ENCODE measurements at places on chromosomes 1 and 21.

DNA sequence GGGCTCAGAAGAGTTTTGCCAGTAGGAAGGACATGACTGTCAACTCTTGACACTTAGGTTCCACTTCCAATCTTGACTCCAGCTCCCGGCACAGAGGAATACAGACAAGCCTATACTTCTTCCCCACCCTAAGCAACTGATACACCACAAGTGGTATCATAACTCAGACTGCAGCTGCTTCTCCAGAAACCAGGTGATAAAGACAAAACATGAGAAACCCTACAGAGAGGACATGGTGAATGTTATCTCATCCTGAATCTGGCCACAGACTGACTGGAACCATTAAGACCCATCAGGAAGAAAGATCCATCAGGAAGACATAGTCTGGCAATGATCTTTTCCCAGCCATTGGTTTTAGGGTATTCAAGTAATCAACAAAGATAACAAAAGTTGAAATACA, 13.8 kb downstream of the PAXBP1 start:
- no peak for DNase-seq

- DNase-seq: no peak
Observed at GRCh38 chr21:25822981-25823380, 88.2 kb downstream of the GABPA start.

GRCh38 chr1:214281720-214282629, 1.0 kb downstream of the SMYD2 start:
- no peak for DNase-seq

DNA sequence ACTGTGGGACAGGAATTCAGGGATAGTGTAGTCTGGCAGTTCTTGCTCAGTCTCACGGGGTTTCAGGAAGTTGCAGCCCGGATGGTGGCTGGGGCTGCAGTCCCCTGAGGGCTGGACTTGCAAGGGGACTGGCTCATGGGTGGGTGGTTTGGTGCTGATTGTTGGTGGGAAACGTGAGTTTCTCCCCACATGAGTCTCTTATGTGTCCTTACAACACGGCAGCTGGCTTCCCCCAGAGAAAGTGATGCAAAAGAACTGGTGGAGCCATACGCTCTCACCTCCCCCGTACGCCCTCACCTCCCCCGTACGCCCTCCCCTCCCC, 64.9 kb downstream of the EVA1C start:
- DNase-seq: no peak

- no peak for DNase-seq
Observed at GRCh38 chr1:78359666-78360065, 131.1 kb upstream of the PTGFR start.

GRCh38 chr1:115182012-115182715, 92.9 kb upstream of the TSPAN2 start:
- DNase-seq: no peak

DNA sequence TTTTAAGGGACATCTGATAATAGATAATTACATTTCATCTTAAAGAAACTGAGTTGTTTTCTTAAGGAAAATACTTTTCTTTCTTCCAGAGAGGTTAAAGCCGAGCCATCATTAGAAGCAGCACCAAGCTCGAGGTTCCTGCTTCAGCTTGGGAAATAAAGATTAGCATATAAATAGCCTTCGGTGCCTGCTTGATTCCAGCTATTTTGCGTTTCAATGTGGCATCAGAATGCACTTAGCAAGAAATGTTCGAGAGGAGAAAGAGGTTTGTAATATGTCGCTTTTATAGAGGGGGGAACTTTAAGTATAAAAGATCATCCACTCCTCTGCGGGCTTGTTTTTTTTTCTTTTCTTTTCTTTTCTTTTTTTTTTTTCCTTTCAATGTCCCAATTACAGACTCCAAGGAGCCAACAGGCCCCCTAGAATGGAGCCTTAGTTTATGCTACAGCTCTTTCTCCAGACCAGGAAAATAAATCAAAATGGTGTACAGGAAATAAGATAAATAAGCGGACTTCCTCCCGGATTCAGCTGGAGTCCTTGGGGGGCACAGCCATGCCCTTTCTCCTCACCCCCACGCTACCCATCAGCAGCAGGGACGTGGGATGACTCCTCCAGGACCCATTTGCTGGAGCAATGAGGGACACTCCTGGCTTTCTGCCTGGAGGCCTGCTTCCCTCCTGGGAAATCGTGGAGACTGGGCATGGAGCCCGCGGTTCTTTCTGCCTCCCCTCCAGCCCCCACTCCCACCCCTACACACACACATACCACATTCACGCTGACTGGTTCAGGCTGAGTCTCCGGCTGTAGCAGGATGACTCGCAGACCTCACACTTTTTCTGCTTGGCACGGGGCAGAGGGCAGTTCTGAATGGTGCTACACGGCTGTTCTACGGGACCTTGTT, 131.6 kb downstream of the RRAGC start:
- no peak for DNase-seq

DNA sequence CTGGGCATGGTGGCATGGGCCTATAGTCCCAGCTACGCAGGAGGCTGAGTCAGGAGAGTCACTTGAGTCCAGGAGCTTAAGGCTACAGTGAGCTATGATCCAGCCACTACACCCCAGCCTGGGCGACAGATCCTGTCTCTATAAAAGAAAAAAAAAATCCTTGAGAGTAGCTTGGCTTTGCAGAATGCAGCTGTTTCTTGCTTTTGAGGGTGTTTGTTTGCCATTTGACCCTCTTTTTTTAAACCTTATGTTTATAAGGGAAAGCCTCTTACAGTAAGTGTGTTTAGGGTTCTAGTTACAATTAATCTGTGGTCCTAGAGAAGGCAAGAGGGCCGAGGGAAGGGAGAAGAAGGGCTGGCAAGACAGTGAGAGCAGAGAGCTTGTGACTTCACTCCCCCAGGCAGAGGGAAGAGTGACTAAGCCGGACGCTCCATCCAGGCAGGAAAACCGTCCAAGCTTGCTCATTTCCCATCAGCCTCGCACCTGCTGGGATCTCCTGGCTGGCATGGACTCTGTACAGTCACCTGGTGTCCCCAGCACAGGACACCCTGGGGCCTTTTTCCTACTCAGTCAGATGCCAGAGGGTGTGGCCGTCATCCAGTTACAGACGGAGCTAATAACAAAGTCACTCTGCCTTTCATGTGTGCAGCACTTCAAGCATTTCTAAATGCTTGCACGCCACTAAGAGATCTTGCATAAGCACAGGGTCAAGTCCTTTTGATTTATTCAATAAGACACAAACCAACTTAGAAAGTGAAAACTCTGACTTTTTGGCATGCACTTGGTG, 55.5 kb upstream of the PSEN2 start:
- no peak for DNase-seq

DNA sequence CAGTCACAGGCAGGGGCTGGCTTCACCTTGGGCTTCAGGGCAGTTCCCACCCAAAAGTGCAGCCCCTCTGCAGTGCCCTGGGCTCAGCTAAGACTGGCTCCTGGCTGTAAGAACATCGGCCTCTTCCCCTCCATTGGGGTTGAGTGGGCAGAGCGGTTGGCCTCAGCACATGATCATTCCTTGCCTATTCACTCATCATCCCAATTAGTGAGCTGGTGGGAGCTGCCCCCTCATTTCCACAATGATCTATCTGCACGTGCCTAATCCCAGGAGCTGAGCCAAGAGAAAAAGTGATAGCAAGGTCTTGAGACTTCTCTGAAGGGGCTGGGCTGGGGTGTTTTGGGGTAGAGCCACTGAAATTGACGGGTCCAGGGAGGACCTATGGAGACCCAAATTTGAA, 133.6 kb downstream of the SYF2 start:
- DNase-seq: no peak

- no peak for DNase-seq
Observed at GRCh38 chr21:32108566-32108965, 170.3 kb downstream of the MIS18A start.

- DNase-seq: no peak
Observed at GRCh38 chr1:154466921-154467417, 35.0 kb upstream of the TDRD10 start.

GRCh38 chr21:45071874-45072737, 2.3 kb upstream of the ADARB1 start:
- no peak for DNase-seq

GRCh38 chr1:71857862-71858261, 424.5 kb downstream of the NEGR1 start:
- no peak for DNase-seq

DNA sequence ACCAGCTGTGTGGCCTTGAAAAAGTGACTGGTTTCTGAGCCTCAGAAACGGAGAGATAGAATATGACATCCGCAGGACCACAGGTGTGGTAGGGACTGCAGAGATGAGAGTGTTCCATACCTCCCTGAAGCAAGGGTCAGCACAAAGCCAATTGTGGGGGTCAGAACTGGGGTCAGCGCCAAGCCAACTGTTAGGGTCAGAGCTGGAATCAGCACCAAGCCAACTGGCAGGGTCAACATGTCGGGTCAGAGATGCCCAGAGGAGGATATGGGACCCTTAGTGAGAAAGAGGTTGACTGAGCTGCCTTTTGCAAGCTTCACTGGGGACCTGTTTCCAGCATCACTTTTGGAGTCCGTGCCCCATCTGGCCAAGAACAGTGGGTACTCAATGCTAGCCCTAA, 93.9 kb downstream of the MATN1 start:
- DNase-seq: no peak

DNA sequence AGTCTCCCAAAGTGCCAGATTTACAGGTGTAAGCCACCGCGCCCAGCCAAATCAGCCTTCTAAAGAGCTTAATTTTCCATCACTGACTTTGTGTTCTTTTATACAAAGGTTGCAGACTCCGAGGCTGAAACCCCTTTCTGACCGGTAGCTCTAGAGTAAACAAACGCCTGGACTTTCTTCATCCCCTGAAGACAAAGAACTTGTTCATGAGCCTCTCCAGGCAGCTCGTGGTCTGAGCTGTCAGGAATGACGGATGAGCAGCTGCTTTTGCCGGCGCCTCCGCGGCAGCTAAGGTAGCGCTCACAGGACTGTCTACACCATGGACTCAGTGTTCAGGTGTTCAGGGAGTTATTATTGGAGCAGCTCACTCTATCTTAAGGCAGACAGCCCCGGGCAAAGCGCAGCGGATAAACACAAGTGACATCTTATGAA, 128.5 kb upstream of the ERRFI1 start:
- no peak for DNase-seq

DNA sequence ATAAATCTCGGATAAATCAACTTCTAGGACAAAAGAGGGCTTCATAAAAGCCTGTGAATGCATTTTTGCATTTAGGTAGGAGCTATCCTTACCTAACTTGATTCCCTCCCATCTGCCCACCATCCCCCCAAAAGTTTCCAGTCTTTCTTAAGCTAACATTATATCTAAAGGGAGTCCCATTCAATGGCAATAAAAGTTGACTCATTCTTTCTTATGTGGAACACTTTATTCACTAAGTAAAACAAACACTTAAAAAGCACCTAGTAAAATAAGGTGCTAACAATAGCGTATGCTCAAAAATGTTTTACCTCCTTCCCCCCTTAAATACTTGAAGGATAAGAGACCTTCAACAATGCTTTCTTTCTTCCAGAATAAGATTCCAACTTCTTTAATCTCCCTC, 83.8 kb downstream of the GON4L start:
- DNase-seq: no peak

- no peak for DNase-seq
Observed at GRCh38 chr1:36771240-36771639, 263.1 kb downstream of the GRIK3 start.

DNA sequence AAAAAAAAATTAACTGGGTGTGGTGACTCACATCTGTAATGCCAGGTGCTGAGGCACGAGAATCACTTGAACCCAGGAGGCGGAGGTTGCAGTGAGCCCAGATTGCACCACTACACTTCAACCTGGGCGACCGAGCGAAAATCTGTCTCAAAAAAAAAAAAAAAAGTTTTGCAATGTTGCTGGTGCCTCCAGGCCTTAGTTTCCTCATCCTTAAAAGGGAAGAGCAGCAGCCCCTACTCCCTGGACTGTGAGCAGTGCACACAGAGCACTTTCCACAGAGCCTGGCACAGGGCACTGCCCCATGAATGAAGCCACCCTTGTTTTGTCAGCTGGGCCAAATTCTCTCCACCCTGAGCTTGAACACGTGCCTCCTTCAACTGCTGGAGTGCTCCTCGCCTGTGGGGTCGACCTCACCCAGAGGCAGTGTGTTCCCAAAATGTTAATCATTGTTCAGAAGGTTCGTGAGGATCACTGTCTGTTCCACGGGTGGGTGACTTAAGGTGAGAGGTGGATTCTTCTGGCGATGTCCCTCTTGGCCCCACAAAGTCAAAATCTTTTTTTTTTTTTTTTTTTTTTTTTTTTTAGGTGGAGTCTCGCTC, 152.1 kb upstream of the TMEM51 start:
- DNase-seq: no peak

DNA sequence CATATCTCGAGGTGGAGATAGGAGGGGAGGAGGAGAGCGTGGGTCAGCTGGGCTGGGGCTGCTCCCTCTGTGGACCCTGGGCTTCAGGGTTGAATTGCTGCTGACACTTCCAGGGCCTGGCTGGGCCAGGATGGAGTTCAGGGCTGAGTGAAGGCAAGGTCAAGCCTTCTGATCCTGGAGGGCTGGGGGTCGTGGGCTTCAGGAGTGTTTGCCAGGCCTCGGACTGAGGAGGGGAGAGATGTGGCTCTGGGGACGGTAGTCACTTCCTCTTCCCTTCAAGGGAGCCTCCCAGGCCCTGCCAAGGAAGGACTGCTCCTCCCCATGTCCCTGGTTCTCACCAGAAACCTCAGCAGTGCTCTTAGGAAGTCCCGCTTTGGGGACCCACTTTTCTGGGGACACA, 12.1 kb upstream of the FAM131C start:
- no peak for DNase-seq

DNA sequence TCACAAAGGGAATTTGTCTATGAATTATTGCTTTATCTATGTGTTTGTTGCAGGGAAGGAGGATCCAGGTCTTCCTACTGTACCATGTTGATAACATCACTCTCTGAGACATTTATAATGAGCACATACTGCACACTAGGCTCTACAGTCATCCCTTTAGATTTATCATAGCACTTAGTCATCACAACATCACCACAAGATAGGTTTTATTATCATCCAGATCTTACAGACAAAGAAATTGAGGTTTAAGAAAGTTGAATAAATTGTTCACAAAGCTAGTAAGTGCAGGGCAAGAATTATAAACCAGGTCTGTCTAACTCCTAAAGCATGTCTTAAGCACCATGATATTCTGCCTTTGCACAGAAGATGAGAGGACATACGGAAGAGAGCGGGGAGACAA, 121.1 kb upstream of the ST6GALNAC5 start:
- no peak for DNase-seq

DNA sequence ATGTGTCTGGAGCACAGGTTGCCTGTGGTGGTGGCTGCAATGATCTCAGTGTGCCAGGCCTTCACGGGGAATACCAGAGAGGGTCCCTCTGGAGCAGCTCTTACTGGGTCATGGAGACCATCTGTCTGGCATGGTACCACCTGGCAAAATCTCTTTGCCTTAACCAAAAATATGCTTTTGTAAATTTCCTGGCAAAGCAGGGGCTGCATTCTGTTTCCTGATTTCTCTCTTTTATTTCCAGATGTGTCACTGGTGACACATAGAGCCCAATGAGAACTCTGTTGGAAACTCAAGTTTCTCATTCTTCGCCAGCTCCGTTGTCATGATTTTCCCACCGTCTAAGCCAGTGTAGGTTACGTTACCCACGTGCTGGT, 136.5 kb downstream of the FGGY start:
- no peak for DNase-seq

- no peak for DNase-seq
Observed at GRCh38 chr1:56958526-56958925, 7.3 kb downstream of the C8B start.
